ENCODE measurements at places on chromosomes 7 and 10.

- no peak for DNase-seq
These were observed 141.6 kb downstream of the C1GALT1 start for GRCh38 chr7:7323921-7324320.

GRCh38 chr10:115093286-115093775 is at the start of gene ATRNL1:
ATRNL1 (plus strand) TSS chr10:115093365; CDS start chr10:115093751, 386 bp downstream.
- no peak for DNase-seq

- DNase-seq: no peak
These were observed 42.8 kb upstream of the MKLN1 start for GRCh38 chr7:131284702-131285419.

DNA sequence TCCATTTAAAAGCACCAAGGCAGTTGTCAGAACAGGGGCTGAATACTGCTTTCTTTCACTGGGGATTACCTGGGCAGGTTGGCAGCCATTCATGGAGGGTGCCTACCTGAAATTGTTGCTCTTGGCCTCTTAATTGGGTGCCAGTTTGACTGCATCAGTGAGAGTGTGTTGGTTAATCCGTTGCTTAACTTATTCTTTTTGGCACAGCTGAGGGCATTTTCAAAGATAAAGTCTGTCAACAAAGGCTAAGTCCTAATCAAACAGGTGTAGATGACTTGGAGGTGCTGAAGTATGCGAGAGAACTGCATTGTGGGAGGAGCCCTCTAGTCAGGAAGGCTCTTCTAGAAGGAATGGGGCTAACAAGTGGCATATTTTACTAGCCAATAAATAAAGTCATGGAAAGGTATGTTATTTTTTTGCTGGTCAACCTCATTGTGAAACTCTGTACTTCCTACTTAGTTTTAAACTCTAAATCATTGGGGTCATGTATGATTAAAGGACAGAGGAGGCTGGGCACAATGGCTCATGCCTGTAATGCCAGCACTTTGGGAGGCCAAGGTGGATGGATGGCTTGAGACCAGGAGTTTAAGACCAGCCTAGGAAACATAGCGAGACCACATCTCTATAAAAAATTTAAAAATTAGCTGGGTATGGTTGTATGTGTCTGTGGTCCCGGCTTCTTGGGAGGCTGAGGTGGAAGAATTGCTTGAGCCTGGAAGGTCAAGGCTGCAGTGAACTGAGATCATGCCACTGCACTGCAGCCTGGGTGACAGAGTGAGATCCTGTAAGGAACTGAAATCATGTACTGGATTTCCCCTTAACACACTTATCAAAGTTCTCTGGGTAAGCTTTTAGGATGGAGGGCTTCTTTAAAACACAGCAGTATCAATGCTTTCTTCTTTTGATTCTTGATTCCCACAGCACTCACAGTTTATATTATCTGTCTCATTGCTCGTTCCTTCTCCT is 134.1 kb downstream of the LRMDA start:
- no peak for DNase-seq

- no peak for DNase-seq
These were observed 770.2 kb downstream of the GRID1 start for GRCh38 chr10:85596389-85596788.

DNA sequence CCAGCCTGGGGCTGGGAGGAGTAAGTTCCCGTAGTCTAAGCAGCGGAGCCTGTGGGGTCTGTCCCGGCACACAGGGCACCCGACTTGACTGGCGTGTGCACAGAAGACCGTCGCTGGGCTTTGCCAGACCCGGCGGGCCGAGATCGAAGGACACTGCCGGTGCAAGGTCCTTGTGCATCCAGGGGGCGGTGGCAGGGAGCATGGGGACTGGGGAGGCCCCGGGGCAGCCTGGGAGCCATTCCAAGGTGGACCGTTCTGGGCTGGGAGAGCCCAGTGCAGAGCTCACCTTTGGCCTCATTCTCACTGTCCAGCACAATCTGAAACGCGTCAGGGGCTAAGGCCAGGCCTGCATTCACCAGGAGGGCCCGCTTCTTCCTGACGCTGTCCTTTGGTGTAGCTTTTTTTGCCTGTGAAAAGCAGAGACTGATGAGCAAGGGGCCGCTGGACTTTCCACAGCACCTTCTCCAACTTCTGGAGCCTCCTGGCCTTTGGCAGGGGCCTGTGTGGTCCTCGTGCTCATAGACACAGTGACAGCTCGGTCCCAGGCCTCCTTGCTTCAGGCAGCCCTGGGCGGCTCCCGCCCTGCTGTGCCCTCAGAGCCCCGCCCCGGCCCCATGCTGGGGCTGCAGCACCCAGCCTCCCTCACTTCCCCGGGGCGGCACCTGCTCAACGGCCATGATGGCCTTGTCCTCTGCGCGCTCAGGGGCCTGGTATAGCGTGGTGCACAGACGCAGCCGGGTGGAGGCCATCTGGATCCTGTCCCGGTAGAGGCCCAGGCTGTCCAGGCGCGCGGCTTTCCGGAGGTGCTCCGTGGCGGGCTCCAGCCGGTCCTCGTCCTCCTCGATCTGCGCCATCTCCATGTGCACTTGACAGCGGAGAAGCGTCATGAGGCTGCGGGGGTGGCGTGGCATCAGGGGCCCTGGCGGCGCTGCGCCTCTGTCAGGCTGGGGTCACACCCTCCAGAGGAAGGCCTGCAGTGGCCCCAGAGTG is 20.3 kb downstream of the CFAP46 start:
- no peak for DNase-seq

- no peak for DNase-seq
These were observed 365.7 kb downstream of the GATA3 start for GRCh38 chr10:8420182-8420581.

DNA sequence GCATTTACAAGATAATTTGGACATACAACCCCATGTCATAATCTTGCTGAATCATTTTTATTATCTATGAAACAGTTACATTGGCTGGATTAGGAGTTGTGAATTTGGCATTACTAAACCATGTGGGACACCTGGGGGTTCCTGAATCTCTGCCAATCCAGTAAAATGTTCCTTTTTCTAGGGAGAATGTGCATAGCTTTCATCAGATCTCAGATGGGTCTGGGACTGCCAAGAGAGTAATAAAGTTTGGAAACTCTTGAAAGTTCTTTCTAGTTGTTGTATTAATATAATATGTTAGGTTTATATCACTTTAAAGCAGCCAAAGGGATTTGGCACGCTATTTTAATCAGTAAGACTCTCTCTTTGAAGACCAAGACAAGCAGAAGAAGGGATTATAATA is 62.7 kb downstream of the SEMA3E start:
- DNase-seq: no peak

DNA sequence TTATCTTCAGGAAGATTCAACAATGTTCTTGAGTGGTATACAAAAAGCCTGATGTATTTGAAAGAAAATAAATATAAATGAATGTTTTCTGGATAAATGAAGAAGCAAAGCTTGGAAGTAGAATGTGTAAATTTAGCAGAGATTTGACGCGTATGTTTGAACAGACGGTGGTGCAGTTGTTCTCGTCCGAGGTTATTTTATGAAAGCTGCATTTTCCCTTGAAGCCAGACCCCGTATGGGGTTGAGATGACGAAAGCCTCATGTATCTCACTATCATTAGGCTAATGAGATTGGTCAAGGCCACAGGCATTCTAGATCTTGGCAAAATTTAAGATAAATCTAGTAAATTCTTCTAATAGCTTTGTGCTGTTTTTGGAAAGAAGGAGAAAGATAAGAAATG is 195.2 kb downstream of the NXPH1 start:
- DNase-seq: no peak

- no peak for DNase-seq
These were observed 58.7 kb upstream of the NANOS1 start for GRCh38 chr10:118970770-118971169.

- DNase-seq: no peak
These were observed 349.8 kb downstream of the PTPRN2 start for GRCh38 chr7:158237672-158238335.

DNA sequence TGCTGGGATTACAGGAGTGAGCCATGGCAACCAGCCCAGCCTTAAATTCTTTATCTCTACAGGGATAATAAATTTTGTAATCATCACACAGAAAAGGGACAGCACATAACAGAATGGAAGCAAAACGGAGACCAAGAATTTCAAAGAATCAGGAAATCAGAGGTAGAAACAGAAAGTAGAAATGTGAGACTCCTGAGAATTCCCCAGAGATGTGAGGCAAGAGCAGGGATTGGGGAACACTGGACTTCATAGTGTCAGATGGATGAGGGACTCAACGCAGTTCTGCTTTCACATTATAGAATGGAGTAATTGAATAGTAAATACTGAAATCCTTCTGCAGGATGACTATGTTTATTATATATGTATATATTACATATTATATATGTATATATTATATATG is 52.5 kb upstream of the MPP7 start:
- no peak for DNase-seq

DNA sequence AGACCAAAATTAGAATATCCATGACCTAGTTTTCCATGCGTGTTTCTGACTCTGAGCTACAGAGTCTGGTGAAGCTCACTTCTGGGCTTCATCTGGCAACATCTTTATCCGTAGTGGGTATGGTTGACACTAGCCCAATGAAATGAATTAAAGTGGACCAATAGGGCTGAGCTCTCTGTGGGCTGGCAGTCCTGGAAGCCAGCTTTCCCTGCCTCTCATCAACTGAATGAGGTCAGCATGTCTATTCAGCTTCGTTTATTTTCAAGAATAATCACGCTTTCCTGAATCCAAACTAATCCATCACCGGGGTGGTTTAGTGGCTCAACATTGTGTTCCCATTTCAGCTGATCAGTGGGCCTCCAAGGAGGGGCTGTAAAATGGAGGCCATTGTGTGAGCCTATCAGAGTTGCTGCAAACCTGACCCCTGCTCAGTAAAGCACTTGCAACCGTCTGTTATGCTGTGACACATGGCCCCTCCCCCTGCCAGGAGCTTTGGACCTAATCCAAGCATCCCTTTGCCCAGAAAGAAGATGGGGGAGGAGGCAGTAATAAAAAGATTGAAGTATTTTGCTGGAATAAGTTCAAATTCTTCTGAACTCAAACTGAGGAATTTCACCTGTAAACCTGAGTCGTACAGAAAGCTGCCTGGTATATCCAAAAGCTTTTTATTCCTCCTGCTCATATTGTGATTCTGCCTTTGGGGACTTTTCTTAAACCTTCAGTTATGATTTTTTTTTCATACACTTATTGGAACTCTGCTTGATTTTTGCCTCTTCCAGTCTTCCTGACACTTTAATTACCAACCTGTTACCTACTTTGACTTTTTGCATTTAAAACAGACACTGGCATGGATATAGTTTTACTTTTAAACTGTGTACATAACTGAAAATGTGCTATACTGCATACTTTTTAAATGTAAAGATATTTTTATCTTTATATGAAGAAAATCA is 35.5 kb downstream of the CAV1 start:
- DNase-seq: no peak

- DNase-seq: no peak
These were observed 44.4 kb downstream of the GOLGA7B start for GRCh38 chr10:97894092-97894491.

DNA sequence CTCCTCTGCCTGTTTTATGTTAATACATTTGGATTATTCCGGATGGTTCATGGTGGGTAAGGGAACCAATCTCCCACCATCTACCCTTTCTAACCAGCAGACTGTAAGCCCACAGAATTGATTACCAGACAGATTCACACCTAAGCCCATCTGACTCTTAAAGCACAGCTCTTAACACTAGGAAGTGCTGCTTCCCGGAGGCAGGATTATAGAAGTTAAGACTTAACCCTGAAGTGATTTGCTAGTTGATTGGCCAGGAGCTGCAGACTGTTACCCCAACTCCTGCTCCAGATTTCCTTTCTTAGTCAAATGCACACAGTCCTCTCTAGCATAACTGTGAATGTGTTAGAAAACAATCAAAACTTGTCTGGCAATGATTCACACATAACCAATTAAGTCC is 221.7 kb downstream of the CDK14 start:
- no peak for DNase-seq
